ENCODE measurements at places on chromosomes 7 and 10.

- DNase-seq = peak; percentile 91
Measured at GRCh38 chr10:80407812-80408241, 524 bp upstream of the PRXL2A start.

DNA sequence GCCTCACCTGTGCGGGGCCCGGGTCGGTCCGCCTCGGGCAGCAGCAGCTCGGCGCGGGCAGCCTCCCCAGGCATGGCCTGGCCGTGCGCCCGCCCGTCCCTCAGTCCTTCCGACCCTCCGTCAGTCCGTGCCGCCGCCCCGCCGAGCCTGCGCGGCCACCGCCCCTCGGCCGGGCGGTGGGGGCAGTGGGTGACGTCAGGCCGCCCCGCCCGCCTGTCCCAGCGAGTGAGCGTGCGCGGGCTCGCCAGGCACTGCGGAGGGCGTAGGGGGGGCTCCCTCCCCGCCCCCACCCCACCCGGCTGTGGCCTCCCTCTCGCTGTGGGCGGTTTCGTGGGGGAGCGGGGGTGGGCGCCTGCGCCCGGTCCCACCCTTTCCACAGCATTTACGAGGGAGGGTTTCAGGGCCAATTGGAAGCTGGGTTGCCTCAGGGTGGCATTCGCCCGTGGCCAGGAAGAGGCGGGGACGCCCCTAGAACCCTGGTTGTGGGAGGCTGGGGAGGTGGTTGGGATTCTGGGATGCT lies at the start of gene NACAD:
TSS of gene NACAD (minus strand) at position 149 of the 520 bp plus-strand sequence. CDS start at position 74, 75 bp downstream.
- DNase-seq = peak; percentile 81

- DNase-seq = no peak
Measured at GRCh38 chr7:87328281-87328680, 17.2 kb upstream of the CROT start.

DNA sequence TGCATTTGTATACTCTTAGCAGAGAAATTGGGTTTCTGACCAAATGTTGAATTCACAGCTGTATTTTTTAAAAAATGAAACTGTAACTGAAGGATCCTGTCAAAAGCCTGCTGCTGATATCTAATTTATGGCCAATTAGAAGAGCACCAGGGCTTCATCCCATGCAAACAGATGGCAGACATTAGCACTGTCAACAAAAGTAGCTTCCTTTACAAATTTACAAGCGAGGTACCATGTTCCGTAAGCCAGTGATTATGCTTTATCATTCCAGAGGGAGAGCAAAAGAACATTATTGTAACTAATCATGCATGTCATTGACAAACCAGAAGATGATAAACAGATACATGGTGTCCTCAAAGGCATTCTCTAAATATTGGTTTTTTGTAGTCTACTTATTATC lies 177.2 kb upstream of the DKK1 start:
- no peak for DNase-seq

- DNase-seq = no peak
Measured at GRCh38 chr7:25122373-25122772, 2.7 kb downstream of the CYCS start.
